ENCODE measurements at places on chromosomes 3 and 15.

GRCh38 chr3:69386556-69387385, 883 bp upstream of the FRMD4B start:
- DNase-seq, result no peak

DNA sequence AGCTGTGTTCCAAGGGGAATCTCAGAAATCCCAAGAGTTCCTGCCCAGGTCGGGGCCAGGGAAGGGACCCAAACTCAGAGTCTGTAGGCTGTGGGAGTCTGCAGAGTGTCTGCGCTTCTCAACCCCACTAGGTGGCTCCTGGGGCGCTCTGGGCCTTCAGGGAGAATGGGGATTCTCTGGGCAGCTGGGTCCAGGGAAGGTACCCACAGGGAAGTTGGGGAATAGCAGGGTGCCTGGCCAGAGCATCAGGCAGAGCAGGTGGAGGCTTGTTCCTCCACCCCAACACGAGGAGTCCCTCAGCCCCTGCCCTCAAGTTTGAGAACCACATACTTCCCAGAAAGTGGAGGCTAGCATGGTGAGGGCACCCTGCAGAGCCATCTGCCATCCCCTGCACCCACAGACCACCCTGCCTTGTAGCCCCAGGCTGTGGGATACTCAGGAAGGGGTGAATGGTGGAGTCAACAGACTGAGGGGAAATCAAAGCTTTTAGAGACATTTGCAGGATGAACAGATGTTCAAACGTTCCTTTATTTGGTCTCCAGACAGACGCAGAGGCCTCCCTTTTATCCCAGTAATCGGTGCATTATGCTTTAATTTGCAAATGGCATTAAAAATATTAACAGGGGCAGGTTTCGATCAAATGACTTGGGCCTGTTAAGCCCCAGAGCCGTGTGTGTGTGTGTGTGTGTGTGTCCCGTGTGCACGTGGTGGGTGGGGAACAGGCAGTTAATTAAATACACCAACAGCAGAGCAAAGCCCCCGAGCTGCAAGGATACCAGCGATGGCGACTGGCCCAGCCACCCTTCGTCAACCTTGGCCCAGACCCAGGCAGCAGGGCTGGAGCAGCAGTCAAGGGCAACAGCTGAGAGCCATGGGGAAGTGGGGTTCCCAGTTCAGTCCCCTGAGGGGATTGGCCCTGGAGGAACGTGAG, 57.7 kb downstream of the DNAJB8 start:
- no peak for DNase-seq

DNA sequence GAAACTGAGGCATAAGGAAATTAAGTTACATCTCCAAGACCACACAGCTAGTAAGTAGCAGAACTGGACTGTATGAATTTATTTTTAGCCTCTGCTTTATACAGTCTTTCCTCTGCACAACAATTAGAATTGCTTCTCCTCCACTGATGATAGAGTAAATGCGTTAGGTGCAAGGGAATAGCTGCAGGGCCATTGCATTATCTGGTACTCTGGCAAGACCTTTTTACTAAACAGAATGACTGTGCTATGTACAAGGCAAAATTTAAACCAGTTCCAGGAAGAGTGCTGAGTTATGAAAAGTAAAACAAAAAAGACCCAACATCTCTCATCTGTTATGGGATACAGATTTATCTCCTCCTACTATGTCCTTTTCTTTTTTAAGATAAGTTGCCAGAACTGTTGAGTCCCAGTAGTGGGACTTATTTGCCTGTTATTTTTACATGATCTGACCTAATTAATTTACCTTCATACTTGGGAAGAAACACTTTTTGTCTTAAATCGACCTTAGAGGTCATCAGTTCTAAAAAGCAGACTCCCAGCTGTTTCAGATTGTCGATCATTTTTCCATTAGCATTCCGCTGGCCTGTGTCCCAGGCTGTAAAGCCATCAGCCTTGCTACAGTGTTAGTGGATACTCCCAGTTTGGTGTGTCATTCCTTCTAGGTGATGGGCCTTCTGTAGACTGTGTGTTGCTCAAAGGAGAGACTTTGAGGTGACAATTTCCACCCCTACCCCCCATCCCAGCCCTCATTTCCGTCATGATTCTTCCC, 147.5 kb upstream of the NUDT16 start:
- no peak for DNase-seq

DNA sequence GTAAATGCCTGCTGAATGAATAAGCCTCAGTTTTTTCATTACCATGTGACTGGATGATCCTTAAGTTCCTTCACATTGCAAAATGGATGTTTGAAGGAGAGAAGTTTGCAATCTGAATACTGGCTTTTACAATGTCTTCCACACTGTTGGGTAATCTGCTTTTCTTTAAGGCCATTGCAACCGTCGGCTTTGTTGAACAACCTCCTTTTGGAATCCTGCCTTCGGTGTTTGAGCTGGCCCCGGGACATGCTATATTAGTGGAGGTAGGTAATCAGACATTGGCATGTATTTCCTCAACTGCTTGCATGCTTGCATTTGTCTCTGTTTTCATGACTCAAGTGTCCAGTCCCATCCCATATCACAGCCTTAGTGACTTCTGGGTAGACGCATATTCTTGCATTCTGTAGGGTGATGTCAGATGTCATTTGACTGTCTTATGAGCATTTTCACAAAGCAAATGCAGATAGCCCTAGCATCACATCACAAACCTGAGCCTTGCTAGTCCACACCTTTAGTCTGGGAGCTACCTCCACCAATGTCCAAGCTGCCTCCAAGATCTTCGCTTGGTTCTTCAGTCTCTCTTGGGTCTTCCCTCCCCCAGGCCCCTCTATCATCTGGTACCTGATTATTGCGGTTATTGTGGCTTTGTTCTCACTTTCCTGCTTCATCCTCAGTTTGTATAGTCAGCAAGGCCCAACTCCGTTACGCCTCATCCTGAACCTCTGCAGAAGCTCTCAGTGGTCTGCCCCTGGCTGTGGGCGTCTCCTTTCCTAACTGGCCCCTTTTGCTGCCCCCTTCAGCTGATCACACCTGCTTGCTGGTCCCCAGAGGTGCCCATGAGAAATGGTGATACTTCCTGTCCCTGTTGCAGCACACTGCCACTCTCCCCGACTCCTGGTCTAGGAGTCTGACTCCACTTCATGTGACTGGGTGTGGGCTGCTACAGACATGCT, 48.5 kb downstream of the ACAA1 start:
- DNase-seq, result no peak

DNA sequence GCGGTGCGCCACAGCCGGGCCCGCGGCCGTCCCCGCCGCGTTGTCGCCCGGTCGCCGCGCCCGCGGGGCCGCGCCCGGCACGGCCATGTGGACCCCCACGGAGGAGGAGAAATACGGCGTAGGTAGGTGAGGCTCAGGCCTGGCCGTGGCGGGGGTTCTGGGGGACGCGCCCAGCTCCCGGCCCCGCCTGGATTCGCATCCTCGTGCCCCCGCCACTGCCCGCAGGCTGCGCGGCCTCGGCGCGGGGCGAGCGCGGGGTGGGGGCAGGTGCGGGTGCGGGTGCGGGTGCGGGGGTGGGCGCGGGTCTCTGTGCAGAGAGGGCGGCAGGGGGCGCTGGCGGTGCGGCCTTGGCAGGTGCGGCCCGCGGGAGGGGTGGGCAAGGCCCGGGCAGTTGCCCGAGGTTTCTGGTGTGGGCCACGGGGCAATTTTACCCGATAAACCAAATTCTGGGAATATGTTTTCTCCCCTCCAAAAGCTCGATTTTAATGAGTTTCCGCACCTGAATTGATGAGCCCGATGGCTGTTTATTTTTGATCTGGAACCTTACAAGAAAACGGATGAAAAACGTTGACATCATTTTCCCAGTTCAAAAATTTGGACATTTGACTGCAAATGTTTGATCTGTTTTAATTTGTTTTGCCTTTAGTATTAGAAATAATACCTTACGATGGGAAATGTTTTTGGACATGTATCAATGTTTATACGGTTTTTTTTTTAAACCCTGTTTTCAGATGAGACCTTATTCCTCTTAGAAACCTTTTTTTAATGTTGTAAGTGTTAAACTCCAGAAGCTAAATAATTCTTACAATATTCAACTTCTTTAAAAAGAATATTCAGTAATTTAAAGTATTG, 678 bp downstream of the DOCK3 start:
- peak; percentile 47 for DNase-seq

DNA sequence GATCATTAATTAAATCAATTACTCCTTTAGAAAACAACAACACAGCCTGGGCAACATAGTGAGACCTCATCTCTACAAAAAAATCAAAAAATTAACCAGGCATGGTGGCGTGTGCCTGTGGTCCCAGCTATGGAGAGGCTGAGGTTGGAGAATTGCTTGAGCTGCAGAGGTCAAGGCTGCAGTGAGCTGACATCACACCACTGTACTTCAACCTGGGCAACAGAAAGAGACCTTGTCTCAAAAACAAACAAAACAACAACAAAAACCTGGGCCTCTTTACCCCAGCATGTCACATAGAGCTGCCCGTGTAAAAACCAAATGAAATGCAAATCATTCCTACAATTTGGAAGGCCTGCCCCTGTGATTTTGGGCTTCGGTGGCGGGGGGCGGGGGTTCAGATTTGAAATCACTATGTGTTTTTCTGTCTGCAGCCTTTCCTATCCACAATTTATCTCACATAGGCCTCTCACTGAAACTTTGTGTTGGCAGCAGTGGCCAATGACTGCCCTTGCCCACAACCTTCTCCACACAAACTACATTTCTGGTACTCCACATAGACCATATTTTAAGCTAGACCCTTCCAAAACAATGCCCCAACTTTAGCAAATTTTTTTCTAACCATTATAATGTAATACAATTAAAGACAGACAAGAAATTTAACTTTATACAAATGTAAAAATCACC, 6.5 kb downstream of the ADAM10 start:
- no peak for DNase-seq

GRCh38 chr3:196003611-196004010, 78.3 kb downstream of the TFRC start:
- no peak for DNase-seq

GRCh38 chr3:153577059-153577736, 415.2 kb downstream of the RAP2B start:
- no peak for DNase-seq

DNA sequence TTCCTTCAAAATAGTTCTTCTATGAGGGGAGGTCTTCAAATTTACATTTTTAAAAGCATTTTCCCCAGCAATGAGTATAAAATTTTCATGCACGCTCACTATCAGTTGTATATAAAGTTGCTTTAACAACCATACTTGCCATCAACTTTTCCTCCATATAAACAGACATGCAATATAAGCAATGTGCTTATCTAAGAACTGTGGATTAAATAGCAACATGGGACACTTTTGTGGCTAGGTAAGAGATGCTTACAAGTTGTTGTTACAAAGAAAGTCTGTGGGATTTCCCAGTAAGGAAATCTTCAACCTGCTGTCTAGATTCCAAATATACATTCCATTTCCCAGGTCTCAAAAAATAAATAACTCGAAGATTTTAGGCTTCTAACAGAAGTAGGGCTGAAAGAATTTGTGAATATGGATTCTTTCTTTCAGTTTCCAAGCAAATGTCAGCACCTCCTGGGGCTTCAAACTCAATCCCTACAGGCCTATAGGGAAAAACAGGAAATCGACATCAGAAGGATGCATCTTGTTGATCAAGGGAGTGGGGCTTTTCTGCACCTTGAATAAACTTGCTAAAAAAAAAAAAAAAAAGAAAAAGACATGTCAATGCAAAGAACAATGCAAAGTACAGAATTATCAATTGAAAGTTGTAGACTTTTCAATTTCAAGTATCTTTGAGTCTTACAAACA, 16.1 kb downstream of the TNIK start:
- DNase-seq, result no peak

DNA sequence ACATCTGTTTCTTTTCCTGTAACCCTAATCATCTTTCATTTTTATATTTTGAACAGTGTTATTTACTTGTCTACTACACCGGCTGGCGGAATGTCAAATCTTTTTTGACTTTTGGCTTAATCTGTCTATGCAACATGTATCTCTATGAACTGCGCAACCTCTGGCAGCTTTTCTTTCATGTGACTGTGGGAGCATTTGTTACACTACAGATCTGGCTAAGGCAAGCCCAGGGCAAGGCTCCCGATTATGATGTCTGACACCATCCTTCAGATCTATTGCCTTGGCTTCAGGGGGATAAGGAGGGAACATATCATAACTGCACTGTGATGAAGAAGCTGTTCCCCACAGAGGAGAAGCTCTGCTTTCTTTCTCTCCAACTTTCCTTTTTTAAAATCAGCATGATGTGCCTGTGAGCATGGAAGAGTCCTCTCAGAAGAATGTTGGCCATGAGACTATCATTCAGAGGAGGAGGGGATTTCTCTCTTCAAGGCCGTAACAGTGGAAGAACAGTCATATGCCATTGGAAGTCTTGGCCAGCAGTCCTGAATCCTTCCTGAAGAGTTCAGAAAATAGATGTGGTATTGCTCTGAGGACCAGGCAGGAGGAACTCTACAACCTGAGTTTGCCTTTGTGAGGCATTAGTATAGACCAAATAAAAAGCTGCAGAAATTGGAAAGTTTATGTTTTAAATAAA, 69.9 kb downstream of the SEC22A start:
- DNase-seq, result no peak

DNA sequence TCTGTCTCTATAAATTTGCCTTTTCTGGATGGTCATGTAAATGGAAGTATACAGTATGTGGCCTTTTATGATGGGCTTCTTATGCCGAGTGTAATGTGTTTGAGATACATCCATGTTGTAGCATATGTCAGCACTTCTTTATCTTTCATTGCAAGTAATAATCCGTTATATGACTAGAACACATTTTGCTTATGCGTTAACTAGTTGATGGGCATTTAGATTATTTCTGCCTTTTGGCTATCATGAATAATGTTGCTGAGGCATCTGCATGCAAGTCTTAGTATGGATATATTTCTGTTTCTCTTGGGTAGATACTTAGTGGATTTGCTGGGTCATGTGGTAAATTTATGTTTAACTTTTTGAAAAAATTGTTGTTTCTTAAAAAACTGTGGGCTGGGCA, 19.7 kb downstream of the KAT2B start:
- no peak for DNase-seq

- DNase-seq, result no peak
Measured at GRCh38 chr3:131349454-131349853, 32.1 kb upstream of the NUDT16 start.

DNA sequence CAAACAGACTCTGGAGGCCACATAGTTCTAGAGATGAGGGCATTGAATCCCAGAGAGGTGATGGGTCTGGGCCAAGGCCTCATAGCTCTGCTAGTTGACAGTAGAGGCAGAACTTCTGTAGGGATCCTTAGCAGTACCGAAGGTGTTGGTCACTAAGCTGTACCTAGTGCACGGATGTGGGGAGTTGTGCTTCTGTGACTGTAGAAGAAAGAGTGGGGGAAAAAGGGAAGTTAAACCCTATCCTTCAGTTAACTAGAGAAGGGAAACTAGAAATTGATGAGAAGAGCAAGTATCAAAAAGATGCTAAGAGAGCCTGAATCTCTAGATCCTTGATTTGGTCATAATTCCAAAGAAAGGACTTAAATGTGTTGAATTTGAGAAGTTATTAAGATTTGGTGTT, 186.7 kb downstream of the NFKBIZ start:
- DNase-seq, result no peak

GRCh38 chr15:41495736-41496599, 2.3 kb downstream of the ITPKA start:
- DNase-seq, result no peak

GRCh38 chr15:94230883-94231722, at the start of gene MCTP2:
TSS of gene MCTP2 (plus strand) at chr15:94231561. CDS start at chr15:94298266, 66,705 bp downstream.
- peak; percentile 52 for DNase-seq

All from stimulated activated CD4-positive, alpha-beta T cell treated with anti-CD3 and anti-CD28 coated beads, Interleukin-1b, Interleukin-23, amount 100 ng/mL, for 24 hours (primary cell).